Stimulated activated CD8-positive, alpha-beta memory T cell treated with anti-CD3 and anti-CD28 coated beads, Interleukin-4, amount 100 ng/mL, for 1 hour (primary cell): ENCODE measurements at places on chromosomes 3 and 15.

DNA sequence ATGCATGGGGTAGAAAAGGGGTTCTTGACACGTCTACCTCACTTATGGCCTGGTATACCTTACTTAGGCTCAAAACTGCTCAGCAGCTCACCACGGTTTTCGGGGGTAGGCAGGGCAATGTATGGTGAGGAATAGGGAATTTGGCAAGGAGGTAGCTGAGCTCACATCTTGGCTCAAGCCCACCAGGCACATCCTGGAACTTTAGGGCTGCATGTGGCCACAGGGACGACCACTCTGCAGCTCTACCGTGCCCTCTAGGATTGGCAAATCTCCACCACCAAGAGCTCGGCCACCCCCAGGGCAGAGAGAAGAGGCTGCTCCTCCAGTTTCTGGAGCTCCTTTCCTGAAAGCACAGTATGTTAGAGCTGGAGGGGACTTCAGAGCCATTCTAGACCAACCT, 69.7 kb downstream of the MRPL46 start:
- DNase-seq: no peak

DNA sequence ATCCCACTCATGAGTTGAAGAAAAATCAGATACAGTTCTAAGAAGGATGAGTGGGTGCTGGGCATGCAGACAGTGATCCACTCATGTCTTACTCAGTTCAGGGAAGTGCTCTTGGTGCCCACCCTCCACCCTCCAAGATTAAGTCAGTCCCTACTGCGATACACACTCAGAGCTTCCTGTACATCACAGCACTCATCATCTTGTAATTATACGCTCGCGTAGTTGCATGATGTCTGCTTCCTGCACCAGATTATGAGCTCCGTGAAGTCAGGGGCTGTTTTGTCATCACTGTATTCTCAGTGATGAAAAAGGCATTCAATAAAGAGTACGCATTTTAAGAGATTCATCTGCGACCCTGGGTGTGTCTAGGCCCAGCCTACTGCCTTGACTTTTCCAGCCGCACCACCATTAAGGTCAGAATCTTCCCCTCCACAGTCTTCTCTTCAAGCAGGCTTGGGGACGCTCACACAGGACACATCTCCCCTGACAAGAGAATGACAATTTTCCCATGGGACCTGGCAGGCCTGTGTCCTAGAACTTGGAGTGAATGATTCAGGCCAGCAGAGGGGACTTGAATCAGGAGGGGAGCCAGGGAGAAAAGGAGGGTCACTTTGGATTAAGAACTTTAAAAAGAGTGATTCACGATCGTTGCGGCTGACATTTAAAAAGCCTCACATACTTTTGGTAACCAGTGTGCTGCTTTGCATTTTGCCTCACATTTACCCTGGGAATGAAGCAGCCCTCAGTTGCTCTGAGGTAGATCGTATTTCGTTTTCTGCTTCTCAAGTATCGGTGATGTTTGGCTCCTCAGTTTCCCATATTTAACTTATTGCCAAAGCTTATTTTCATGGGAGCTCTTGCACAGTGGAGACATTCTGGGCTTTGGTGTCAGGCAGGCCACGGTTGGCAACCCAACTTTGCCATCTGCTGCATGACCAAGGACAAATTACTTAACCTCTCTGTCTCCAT, 7.9 kb upstream of the PDE8A start:
- DNase-seq: no peak

- no peak for DNase-seq
These were observed 149.9 kb upstream of the SLC2A2 start for GRCh38 chr3:171176244-171176933.

DNA sequence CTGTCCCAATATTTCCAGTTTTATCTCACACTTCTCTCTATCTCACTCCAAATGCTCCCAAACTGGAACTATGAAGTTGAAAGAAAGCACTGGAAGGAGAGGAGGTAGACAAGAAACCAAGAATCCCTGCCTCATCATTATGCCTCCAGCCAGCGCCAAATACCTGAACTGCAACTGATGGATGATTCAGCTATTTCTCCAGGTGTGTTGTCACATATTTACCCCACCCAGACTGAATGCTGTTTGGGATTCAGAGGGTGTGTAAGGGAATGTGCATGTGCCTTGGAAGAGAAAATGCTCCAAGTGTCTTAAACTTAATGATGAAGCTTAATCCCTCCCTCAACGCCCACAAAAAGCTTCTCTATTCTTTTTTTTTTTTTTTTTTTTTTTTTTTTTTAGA, 269.5 kb upstream of the ATP11B start:
- no peak for DNase-seq

GRCh38 chr15:101698314-101698713, 26.0 kb downstream of the TARS3 start:
- no peak for DNase-seq

DNA sequence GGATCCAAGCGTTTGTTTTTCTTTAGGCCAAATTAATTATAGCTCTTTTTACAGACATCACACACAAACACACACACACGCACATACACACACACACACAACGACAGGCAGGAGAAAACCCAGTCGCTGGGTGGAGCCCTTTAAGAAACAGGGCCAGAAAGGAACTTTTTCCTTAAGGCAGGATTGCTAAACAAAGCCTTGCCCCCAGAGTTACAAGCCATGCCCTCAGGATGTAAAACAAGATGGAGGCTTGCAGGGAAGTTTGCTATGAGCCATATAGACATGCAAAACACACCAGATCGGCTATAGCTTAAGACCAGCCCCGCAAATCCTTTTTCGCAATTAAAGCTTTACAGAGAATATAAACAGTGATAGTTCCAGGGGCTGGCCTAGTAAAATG, 16.3 kb upstream of the IQCF2 start:
- DNase-seq: no peak

DNA sequence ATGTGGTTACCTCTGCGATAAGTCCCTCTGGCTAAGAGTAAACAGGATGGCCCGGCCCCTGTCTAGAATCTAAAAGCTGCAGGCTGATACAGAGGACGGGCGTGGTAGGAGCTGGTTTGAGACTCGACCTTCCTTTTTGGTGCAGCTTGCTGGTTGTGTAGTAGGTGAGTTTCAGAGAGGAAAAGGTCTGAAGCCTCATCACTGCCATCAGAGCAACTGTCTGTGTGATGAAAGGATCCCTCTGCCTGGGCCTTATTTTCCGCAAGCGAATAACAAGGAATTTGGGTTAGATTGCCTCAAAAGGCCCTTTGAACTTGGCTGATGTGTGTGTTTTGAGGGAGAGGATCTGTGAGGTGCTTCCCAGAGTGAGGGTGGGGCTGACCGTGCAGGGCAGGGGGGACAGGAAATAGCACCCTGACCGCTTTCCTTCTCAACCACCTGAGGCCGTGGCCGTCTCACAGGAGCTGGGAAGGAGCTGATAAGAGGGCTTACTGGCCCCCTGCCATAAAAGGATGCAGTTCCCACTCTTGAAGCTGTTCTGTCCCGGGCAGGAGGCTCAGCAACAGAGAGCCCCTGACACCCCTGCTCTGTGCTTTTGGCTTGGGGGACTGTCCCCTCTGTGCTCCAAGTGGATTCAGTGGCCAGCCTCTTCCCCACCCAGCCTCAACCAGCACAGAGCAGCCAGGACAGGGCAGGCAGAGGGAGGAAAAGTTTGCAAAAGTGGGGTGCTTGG, 45.6 kb upstream of the TFRC start:
- DNase-seq: no peak

DNA sequence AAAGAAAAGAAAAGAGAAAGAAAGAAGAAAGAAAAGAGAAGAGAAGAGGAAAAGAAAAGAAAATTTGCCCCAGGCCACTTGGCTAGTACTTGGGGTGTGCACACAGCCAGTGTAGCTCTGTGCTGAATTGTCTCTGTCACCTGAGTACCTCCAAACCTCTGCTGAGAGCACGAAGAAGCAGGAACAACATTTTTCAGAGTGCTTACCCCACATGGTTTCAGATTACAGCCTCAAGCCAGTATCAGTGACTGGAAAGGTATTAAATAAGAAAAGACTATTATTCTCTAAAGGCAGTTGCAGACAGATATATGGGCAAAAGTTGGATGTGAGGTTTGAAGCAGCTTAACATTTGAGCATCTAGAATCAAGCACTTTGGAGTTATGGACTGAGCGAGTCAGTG, 113.3 kb upstream of the PHLDB2 start:
- DNase-seq: no peak

DNA sequence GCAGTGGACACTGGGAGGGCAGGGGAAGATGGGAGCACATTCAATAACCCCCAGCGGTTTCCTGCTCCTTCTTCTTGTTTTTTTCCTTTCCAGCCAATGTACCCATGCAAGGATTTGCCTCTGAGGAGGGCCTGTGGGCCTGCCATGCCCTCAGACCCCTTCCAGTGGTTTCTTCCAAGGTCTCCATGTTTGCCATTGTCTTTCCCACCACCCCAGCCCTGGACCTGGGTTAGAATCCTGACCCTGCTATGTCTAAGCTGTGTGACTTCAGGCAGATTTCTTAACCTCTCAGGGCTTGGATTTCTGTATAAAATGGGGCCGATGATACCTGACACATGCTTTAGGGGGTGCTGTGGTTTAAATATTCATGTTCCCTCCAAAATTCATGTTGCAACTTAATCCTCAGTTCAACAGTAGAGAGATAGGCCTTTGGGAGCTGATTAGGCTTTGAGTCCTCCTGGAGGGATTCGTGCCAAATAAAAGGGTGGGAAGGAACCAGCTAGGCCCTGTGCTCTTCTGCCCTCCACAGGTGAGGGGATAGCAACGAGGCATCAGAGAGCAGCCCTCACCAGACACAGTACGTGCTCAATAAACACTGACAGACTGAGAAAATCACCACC, 46.3 kb upstream of the FLNB start:
- DNase-seq: no peak

DNA sequence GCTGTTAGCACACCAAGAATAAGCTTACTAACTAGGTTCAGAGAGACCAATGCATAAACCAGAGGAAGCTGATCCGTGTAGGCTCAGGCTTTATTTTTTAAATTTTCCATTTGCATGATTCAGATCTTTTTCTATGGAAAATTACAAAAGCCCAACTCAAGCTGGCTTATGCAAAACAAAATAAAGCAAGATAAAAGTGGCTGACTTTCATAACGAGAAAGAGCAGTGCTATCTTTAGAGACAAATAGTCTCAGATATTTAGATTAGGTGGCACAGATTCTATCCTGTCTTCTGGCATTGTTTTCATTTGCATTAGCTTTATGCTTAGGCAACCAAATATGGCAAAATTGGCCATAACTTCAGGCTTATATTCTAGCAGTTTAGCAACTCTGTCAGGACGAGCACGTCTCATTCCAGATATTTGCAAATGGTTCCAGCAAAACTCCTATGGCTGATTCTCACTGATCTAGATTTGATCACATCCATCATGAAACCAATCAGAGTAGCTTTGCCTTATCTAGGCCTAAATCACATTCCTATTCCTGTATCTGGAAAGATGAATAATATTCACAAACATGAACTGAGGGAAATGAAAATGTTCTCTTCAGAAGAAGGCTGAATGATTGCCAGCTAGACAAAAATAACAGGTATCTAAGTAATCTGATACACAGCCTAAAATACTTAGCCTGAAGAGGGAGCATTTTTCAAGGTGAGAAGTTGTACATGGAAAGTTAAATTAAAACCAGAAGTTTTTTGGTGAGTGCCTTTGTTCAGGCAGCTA, 216.4 kb upstream of the DPPA4 start:
- DNase-seq: no peak

DNA sequence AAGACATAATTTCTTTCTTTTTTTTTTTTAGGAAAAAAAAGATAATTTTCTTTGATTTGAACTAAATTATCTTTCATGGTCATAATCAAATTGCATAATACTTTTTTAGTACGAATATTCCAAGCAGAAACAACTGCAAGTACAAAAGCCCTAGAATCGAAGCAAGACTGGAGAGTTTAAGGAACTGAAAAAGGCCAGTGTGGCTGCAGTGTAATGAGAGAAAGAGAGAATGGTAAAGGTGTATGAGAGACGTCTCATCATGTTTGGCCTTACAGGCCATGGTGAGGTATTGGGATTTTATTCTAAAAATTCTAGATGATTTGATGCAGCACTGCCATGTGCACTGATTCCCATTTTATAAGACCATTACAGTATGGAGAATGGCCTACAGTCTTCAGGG, 180.9 kb downstream of the SUCNR1 start:
- no peak for DNase-seq

DNA sequence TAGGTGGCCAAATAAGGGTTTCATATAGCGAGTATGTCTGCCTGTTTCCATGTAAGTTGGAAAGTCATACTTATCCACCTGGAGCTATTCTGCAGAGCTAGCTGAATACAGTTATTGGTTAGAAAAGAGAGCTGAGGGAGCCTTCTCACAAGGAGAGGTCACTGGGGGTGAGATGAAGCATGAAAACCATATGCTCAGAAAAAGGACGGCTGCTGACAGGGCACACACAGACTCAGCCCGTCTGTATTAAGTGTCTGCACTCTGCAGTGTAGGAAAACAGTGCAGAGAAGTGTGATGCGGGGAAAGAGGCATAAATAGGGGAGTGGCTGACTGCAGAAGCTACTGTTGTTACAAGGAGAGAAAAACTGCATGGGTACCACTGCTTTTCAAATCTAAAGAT, 58.2 kb downstream of the C3orf70 start:
- no peak for DNase-seq

GRCh38 chr15:41367418-41367817, 34.7 kb downstream of the NUSAP1 start:
- DNase-seq: no peak

DNA sequence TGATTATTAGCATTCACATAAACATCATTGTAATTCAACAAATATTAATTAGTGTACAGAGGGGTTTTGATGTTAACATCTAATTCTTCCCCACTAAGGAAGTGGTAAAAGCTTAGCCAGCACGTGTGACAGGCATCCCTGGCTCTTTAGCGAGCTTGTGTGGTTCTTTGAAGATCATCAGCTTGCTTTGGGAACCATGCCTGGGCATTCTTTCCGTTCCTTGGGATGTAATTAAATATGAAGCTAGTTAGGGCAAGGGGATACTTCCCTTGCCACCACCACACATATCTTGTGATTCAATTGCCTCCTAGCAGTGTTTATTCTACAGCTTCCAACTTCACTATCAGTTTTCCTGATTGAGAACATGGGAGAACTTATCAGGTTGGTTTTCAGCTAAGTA, 246.5 kb downstream of the MYRIP start:
- no peak for DNase-seq
